ENCODE measurements at places on chromosomes 6 and 20.

DNA sequence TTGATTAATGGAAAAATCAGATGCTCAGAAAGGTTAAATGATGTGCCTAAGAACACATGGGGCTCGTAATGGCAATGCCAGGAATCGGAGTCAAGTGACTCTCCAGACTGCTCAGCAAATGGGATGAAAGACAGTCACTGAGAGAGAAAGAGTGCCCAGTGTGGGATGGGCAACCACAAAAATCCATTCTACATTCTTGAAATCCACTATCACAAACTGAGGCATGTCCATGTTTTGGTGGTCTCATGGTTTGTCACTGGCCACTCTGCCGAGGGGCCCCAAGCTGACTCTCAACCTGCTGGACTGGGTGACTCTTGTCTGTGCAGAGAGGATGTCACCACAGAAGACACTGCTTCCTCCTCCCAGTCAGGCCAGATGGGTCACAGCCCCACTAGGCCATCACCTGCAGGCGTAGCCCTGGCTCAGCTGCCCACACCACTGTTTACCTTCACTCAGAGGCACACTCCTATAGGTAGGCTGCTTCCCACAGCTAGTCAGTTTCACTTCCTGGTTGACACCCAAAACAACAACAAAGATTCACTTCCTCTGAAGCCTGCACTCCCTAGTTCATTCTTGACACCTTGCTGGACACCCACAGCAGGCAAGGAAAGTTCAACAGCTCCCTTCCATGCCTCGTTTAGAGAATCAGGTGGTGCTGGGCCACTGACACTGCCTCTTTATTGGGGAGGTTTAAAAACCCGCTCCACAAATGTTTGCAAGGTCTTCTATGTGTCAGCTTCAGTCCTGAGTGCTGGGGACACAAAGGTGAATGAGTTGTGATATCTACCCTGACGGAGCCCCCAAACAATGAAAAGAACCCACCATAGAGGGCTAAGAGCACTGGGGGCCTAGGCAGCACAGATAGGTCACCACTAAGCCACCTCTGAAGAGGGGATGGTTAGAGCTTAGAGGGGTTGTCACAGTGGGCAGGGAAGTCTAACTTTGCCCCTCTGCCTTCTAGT is 21.7 kb downstream of the MAP1LC3A start:
- no peak for DNase-seq

DNA sequence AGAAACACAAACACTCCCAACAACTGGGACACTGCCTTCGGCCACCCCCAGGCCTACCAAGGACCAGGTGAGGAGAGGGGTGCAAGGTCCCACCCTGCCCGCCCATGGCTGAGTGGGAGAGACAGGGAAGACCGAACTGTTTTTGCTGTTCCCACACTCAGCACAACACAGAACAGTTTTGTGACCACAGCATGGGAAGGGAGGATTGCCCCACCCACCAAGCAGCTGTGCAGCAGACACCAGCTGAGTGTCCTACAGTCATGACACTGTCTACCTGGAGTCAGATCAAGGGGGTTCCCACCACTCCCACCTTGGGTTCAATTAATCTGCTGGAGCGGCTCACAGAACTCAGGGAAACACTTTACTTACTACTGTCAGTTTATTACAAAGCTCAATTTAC is 73.9 kb downstream of the SNX9 start:
- no peak for DNase-seq

- no peak for DNase-seq
Measured at GRCh38 chr6:103047567-103047966, 1654.1 kb downstream of the GRIK2 start.

DNA sequence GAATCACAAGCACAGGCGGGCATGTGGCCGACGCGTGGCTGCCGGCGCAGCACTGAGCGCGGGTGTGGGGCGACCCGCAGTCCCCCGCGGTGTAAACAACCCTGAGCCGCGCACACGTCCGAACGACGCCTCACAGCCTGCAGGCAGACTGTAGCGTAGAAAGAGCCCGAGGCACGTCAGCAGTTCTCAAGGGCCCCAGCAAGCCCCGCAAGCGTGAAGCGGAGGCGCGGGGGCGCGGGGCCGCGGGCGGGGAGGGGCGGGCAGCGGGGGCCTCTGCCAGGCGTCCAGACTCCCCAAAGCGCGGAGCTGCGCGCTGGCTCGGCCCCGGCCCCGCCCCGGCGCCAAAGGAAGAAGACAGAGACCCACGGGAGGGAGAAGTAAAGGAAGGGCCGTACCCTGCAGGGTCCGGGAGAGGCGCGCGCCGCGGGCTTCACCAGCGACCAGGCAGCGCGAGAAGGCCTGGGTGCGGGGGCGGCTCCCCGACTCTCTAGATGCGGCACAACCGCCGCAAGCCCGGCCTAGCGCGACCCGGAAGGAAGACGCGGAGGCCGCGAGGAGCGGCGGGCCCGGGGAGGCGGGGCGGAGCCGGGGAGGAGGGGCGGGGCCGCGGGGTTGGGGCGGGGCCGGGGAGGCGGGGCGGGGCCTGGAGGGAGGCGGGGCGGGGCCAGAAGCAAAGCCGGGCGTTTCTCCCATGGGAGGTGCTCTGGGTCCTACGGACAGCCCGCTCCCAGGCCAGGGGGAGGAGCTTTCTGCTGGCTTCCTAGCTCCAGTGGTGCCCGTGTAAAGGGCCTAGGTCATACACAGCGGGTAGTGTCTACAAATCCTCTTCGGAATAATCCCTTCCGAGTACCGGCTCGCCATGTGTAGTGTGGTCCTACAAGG is at the start of gene FBXL4:
TSS of gene FBXL4 (minus strand) at position 536 of the 882 bp plus-strand sequence. CDS start 20,958 bp downstream, outside the sequence.
- DNase-seq = peak; percentile 56

DNA sequence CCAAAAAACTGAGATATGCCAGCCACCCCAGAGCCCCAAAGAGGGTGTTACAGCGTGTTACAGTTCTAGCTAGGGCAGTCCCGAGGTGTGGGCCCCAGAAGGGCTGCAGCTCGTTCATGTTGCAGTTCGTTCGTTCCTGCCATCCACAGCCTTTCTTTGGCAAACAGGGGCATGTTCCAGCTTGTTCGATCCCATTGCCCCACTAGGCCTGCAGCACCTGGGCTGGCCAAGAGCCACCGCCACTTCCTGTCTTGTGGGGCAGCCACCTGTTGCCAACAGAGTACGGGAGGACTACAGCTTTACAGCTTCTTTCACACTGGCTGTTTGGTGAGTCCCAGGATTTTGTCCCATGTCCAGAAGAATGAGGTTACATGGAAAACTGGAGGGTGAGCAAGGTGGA is 198.1 kb downstream of the MMUT start:
- DNase-seq = no peak

- DNase-seq = no peak
Measured at GRCh38 chr20:11249683-11250082, 575.9 kb upstream of the JAG1 start.

DNA sequence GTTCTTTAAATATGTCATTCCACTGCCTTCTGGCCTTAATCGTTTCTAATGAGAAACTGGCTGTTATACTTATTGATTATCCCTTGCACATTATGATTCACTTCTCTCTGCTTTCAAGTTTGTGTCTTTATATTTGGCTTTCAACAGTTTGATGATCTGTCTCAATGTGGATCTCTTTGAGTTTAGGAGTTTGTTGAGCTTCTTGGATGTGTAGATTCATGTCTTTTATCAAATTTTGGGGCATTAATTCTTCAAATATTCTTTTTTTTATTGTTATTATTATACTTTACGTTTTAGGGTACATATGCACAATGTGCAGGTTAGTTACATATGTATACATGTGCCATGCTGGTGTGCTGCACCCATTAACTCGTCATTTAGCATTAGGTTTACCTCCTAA is 29.3 kb downstream of the ZBTB9 start:
- DNase-seq = no peak

DNA sequence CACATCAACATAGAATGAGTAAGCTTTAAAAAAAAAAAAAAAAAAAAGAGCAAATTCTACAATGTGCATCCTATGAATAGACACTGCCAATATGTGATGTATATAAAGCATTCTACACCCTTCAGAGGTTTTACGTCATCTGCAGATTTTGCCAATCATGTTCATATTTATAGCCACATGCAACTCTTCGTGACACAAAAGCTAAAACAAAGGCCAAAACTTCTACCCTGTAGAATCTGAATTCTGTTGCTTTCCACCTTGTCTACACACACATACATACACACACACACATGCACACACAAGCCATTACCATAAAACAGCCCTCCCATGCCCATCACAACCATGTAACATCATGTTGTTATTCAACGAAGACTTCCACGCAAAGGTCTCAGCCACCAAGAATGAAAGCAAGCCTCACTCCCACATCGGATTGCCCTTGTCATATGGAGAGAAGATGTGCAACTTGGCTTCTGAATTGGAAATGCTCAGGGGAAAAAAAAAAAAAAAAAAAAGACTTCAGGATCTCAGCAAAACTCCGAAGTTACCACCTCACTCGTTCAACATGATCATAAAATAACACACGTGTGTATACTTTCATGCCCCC is 479.4 kb upstream of the JARID2 start:
- DNase-seq = no peak

DNA sequence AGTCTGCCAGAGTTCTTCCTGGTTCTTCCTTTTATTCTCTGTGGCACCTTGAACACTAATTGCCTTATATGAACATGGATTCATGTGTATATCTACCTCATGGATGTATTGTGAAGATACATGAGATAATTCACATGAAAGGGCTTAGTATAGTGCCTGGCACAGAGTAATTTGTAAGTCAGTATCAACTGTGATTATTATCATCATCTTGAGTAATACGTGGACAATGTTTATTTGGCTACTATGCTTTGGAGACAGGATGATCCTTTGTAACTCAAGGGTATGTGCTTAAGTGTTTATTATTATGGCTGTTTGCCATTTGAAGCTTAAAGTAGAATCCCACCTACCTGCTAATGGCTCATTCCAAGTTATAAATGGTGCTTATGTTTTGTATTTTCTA is 16.0 kb downstream of the DOP1A start:
- no peak for DNase-seq

- no peak for DNase-seq
Measured at GRCh38 chr20:33835615-33836172, 24.5 kb downstream of the CHMP4B start.

- DNase-seq = no peak
Measured at GRCh38 chr6:21977346-21977745, 319.5 kb downstream of the PRL start.

- DNase-seq = no peak
Measured at GRCh38 chr6:22457996-22458395, 111.4 kb upstream of the HDGFL1 start.

DNA sequence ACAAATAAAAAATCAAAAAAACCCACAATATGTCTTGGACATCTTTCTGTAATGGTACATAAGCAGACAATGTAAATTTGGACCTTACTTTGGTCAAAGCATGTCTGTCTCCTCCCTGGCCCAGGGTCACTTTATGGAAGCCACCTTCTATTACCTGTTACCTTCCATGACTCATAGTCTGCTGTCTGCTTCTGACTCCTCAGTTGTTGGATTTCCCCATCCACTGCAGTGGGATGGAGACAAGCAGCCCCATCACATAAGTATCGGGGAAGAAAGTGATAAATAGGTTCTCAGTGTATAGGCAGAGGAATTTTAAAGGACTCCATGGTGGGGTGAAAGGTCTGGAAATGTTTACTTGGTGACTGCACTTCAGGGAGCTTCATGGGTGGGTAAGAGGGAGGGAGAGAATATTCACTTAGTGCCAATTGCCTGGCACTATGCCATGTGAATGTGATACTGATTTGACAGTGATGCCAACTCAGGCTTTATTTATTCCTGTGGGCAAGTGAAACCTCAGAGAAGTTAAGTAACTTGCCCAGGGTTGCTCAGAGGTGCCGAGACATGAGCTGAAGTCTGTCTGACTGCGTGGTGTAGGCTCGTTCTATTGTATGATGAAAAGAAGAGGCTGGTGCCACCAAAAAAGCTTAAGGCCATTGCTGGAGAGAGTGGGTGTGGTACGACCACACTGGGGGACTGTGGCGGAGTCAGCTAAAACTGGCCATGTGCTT is 175.6 kb upstream of the RNF24 start:
- DNase-seq = no peak

- DNase-seq = no peak
Measured at GRCh38 chr20:62339647-62340062, 27.5 kb downstream of the LAMA5 start.

DNA sequence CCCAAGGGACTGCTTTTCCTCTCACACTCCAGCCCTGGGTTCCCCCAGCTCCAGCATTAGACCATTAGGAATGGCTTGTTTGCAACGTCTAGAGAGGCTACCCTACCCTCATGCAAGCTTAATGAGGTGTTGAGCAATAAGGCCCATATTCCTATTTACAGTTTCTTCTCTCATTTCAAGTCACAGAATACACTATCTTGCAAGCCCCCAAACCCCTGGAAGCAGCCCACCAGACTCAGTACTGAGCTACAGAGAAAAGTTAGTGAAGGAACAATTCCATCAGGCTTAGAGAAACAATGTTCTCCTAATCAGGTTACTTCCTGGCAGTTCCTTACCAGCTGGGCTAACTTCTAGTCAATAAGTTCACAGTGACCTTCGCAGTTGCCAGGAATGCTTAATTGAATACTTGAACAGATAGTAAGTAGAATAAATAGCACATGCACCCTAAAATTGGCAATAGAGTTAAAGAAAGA is 606.5 kb upstream of the NOX3 start:
- no peak for DNase-seq

GRCh38 chr6:150297327-150298029 is 71.3 kb upstream of the IYD start:
- no peak for DNase-seq

DNA sequence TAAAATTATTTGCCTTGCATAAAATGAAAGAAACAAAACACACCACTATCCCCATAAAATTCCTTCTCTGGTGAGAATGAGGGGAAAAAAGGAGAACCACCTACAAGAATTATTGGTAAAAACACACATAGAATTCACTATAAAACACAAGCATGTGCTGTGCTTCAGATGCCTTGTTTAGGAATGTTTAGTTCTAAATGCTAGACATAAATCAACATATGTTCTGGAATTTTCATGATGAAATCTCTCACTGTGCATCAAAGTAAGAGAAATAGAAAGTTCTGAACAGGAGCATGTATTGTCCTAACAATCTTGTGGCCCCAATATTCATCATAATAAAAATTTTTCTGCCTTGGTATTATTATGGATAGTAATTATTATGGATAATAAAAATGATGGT is 111.0 kb downstream of the PLCB4 start:
- no peak for DNase-seq

- DNase-seq = no peak
Measured at GRCh38 chr6:82702574-82702973, 339.0 kb downstream of the TPBG start.

GRCh38 chr6:3235486-3235885 is 8.0 kb upstream of the TUBB2B start:
- DNase-seq = no peak

DNA sequence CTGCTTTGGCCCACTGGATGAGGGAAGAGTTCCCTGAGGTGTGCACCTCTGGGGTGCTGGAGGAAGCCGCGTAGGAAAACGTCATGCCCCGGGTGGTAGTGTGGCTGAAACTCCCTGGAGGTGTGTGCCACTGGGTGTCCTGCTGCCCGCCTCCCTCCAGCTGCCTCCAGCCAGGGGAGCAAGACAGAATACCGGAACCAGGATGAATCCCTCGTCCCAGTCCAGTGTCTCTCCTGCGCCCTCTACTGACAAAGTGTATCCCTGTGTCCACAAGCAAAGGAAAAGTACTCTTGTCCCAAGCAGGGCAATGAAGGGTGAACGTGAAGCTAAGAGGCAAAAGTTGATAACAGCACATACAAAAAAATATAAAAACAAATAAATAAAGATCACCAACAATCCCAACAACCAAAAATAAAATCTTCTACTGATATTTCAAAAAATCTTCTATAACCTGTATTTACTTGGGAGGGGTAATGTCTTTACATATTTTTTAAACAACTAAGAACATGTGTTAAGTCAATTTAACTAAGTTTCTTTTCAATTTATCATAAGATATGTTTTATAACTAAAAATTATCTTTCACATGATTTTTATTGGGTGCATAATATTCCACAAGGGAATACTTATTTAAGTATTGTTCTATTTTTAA is 437.6 kb downstream of the MAFB start:
- DNase-seq = no peak

All from progenitor cell of endocrine pancreas (in vitro differentiated cells).